ENCODE measurements at places on chromosomes 6 and 20. TPM values are rescaled to one million over a fixed set of nuclear protein-coding genes. Genes with fewer than 3 reads are reported as not detected.
A peak's percentile ranks its signal among the peaks of the same experiment; 100 is the strongest.

GRCh38 chr6:72646604-72647485 lies 25.0 kb downstream of the KCNQ5 start:
- no peaks in the 10 kb centered on the region for H3K36me3 ChIP-seq
- no peak for DNase-seq
- peaks cover 9% of the 10 kb centered on the region for H3K4me1 ChIP-seq
- no peak overlapping the region for H3K27ac ChIP-seq
- H3K27me3 ChIP-seq: peaks cover 2% of the 10 kb centered on the region
- H3K4me3 ChIP-seq: no peak overlapping the region

- no peak overlapping the region for H3K27ac ChIP-seq
- DNase-seq: no peak
Measured at GRCh38 chr6:134936931-134937330, 13.0 kb downstream of the ALDH8A1 start.

GRCh38 chr20:59356662-59357165 lies 56.3 kb downstream of the EDN3 start:
- peaks cover 15% of the 10 kb centered on the region for H3K4me1 ChIP-seq
- H3K27ac ChIP-seq: no peak overlapping the region
- H3K27me3 ChIP-seq: no peaks in the 10 kb centered on the region
- no peak overlapping the region for H3K4me3 ChIP-seq

- no peak overlapping the region for H3K4me3 ChIP-seq
- no peak for DNase-seq
- H3K27me3 ChIP-seq: peaks cover 2% of the 10 kb centered on the region
- H3K27ac ChIP-seq: no peak overlapping the region
- no peaks in the 10 kb centered on the region for H3K4me1 ChIP-seq
Measured at GRCh38 chr20:39865446-39865845, 823.6 kb downstream of the MAFB start.

The SLC17A2 gene
- total RNA-seq: not detected

DNA sequence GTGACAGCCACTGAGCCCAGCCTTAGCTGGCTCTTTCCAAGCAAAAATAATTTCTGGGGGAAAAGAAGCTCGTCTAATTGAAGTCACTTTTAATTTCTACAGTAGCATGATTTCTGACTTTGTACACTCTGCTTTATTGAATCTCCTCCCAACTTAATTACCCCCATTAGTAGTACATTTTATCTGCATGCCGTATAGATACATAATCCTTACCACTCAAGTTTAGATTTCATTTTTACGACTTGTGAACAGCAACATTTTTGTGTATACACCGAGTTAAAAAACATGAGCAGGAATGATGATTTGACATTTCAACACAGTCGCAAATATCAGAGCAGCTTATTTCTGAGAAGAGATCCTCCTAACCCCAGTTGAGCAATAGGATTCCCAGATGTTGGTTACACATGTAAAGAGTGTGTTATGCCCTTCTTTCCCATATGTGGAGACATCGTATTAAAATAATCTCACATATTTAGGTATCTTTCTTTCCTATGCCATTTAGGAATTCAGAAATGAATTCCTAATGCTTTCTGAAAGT lies 127.3 kb upstream of the MTHFD1L start:
- no peak overlapping the region for H3K27ac ChIP-seq
- H3K27me3 ChIP-seq: no peaks in the 10 kb centered on the region
- H3K4me3 ChIP-seq: no peak overlapping the region
- no peaks in the 10 kb centered on the region for H3K36me3 ChIP-seq
- H3K4me1 ChIP-seq: no peaks in the 10 kb centered on the region

DNA sequence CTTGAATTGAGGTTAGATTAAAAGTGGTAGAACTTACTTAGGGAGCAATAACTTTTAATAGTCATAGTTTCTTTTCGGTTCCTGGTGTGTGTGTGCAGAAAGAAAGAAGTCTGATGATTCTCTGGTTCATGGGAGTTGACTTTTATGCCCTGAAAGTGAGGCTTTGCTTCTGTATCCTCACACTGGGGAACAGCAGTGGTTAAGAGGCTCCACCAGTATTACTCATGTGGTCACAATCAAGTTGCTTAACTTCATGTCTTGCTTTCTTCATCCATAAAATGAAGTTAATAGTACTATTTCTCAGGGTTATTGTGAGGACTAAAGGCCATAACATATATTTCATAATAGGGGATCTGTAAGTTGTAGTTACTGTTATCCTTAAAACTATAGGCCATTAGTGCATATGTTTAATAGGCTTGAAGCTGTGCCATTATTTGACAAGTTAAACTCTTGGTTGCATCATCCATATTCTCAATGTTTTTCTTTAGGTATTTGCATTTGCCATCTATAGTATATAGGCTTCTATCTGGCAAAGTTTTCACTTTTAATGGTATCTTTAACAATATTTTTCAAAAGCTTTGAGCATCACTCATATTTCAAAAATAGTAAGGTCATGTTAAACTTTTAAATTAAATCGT lies 262.4 kb downstream of the PLCB1 start:
- H3K4me3 ChIP-seq: no peak overlapping the region
- DNase-seq: no peak
- no peaks in the 10 kb centered on the region for H3K27me3 ChIP-seq
- H3K4me1 ChIP-seq: peaks cover 3% of the 10 kb centered on the region
- H3K36me3 ChIP-seq: no peaks in the 10 kb centered on the region

DNA sequence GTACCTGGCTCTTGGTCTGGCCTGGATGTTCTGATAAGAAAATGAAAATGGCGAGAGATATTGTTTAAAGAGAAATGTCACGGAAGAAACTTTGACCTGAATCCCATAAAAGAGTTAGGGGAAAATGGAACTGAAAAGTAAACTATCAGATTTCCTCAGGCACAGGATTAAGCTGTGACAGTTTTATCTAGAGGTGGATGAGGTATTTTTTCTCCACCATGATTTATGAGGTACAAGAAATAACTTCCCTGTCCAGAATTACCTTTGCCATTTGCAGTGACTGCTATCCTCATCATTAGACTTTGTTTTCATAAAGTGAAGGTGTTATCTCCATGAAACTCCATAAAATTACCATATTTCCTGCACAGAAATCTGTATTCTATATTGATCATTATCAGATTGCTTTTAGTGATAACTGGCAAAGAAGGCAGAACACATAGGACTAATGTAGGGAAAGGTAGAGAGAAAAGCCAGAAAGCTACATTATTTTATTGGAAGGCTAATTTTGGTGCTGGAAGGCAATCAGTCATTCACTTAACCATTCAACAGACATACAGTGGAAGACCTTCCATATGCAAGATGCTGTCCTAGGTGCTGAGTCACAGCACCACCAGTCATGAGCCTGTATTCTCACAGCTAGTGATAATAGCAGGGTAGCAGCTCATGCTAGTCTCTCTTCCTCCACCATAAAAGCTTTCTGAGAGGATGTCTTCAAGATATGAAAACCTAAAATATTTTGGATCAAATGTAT lies 427.3 kb upstream of the CITED2 start:
- H3K36me3 ChIP-seq: peaks cover 5% of the 10 kb centered on the region
- no peak overlapping the region for H3K27ac ChIP-seq
- no peak for DNase-seq
- no peaks in the 10 kb centered on the region for H3K4me1 ChIP-seq
- no peaks in the 10 kb centered on the region for H3K27me3 ChIP-seq

The SLC17A1 gene
- not detected for total RNA-seq

GRCh38 chr6:64482631-64483030 lies 847.0 kb downstream of the PHF3 start:
- H3K27me3 ChIP-seq: no peaks in the 10 kb centered on the region
- no peaks in the 10 kb centered on the region for H3K36me3 ChIP-seq
- DNase-seq: no peak
- H3K4me3 ChIP-seq: no peak overlapping the region
- no peaks in the 10 kb centered on the region for H3K4me1 ChIP-seq
- no peak overlapping the region for H3K27ac ChIP-seq

GRCh38 chr6:75743971-75744370 lies 5.1 kb upstream of the MYO6 start:
- no peaks in the 10 kb centered on the region for H3K27me3 ChIP-seq
- H3K4me3 ChIP-seq: no peak overlapping the region
- no peaks in the 10 kb centered on the region for H3K4me1 ChIP-seq
- H3K27ac ChIP-seq: no peak overlapping the region

GRCh38 chr6:62615366-62616015 lies 329.5 kb upstream of the KHDRBS2 start:
- no peak for DNase-seq
- no peaks in the 10 kb centered on the region for H3K27me3 ChIP-seq
- H3K27ac ChIP-seq: no peak overlapping the region
- H3K4me1 ChIP-seq: peaks cover 30% of the 10 kb centered on the region
- H3K4me3 ChIP-seq: no peak overlapping the region
- H3K36me3 ChIP-seq: peaks cover 3% of the 10 kb centered on the region

- H3K4me3 ChIP-seq: no peak overlapping the region
- peaks cover 42% of the 10 kb centered on the region for H3K4me1 ChIP-seq
- peaks cover 4% of the 10 kb centered on the region for H3K36me3 ChIP-seq
- H3K27me3 ChIP-seq: peaks cover 15% of the 10 kb centered on the region
- DNase-seq: no peak
- H3K27ac ChIP-seq: peak overlapping the region; percentile 50
Measured at GRCh38 chr6:157143171-157143889, 180.0 kb downstream of the TMEM242 start.

GRCh38 chr6:72739368-72739779 lies 117.5 kb downstream of the KCNQ5 start:
- no peaks in the 10 kb centered on the region for H3K4me1 ChIP-seq
- H3K4me3 ChIP-seq: no peak overlapping the region
- H3K27me3 ChIP-seq: no peaks in the 10 kb centered on the region
- no peak for DNase-seq

- DNase-seq: peak; percentile 34
- H3K36me3 ChIP-seq: peaks cover 15% of the 10 kb centered on the region
- peaks cover 8% of the 10 kb centered on the region for H3K27me3 ChIP-seq
- peaks cover 33% of the 10 kb centered on the region for H3K4me1 ChIP-seq
Measured at GRCh38 chr6:158121335-158121734, 46.7 kb downstream of the SERAC1 start.

The ERMARD gene
- total RNA-seq: 15.2 TPM

DNA sequence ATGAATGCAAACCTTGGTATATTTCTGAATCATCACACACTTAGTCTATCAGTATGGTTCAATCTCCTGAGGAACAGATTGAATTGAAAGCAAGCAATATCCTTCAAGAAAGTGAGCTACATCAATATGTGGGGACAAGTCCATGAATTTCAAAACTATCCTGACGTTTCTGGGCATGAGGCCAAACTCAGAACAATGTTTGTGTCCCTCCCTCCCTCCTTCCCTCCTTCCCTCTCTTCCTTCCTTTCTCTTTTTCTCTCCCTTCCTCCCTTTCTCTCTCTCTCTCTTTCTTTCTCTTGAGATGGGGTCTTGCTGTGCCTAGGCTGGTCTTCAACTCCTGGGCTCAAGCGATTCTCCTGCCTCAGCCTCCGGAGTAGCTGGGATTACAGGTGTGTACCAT lies 27.9 kb upstream of the SYNCRIP start:
- H3K4me3 ChIP-seq: no peak overlapping the region
- H3K36me3 ChIP-seq: no peaks in the 10 kb centered on the region
- H3K27me3 ChIP-seq: no peaks in the 10 kb centered on the region
- DNase-seq: no peak
- no peak overlapping the region for H3K27ac ChIP-seq
- peaks cover 8% of the 10 kb centered on the region for H3K4me1 ChIP-seq

The PHACTR3 gene
- 37.0 TPM for total RNA-seq

GRCh38 chr6:148164645-148165044 lies 178.0 kb upstream of the SASH1 start:
- H3K36me3 ChIP-seq: no peaks in the 10 kb centered on the region
- no peak overlapping the region for H3K27ac ChIP-seq
- no peak for DNase-seq

DNA sequence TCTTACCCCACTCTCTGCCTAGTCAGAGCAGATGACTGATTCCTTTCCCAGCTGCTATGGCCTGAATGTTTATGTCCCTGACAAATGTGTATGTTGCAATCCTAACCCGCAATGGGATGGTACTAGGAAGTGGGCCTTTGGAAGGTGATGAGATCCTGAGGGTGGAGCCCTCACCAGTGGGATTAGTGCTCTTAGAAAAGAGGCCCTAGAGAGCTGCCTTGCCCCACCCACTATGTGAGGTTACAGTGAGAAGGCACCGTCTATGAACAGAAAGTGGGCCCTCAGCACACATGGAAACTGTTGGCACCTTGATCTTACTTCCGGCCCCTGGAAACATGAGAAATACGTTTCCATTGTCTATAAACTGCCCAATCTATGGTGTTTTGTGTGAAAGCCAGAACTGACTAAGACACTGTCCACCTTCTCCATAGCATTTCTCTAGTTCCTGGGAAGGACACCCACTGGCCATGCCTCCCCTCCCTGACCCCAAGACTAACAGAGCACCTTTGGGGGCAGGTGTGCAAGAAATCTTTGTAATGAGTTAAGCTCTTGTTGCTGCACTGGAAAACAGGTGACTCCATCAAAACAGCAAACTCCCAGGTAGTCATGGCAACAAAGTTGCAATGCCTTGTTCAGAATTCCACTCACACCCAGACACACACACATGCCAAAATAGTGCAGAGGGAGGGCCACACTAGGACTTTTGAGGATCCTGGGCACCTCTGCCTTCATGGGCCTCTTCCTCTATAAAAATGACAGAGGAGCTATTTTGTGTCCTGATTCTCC lies 16.2 kb downstream of the GABRR2 start:
- peaks cover 17% of the 10 kb centered on the region for H3K36me3 ChIP-seq
- H3K4me3 ChIP-seq: no peak overlapping the region
- DNase-seq: no peak
- H3K4me1 ChIP-seq: peaks cover 3% of the 10 kb centered on the region
- H3K27me3 ChIP-seq: peaks cover 3% of the 10 kb centered on the region

DNA sequence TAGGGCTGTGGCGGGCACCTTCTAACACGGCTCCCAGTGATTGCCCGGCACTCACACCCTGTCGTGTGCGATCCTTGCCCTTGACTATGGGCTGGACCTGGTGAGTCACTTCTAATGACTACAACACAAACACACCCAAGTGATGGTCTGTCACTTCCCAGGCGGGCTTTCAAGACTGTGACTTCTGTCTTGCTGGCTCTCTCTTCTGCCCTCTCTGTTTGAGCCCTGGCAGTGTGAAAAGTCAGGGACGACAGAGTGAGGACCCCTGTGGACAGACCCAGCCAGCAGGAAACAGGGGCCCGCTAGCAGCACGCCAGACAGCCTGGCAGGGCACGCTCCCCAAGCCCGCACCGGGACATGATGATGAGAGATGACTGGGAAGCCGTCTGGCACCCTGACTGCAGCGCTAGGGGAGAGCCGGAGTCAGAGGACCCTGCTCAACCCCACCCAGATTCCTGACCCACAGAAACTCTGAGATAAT lies 43.0 kb downstream of the KIF16B start:
- no peak for DNase-seq
- no peaks in the 10 kb centered on the region for H3K27me3 ChIP-seq
- peaks cover 6% of the 10 kb centered on the region for H3K36me3 ChIP-seq
